ENCODE measurements at places on chromosomes 1 and 21.
A peak's percentile ranks its signal among the peaks of the same experiment; 100 is the strongest.

DNA sequence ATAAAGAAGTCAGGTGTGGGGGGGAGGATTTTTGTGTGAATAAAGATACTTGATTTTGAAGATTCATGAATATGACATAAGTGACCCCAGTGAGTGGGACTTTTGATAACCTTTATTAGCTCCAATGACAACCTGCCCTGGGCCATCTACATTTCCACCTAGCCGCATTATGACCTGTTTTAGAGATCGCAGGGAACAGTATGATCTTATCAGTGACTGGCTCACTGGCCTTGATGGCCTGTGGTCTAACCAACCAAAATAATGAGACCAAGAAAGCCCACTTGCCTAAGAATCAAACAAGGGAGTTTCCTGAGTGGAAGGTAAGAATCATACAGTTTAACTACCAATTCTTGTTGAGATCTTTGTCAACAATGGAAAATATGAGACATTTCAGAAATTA is 1.8 kb downstream of the ELAPOR1 start:
- no peak for DNase-seq

GRCh38 chr1:32695098-32695904 is 7.3 kb downstream of the SYNC start:
- peak; percentile 79 for DNase-seq

GRCh38 chr1:61853583-61853982 is 111.3 kb downstream of the PATJ start:
- DNase-seq, result peak; percentile 2

GRCh38 chr1:96159379-96159778 is 562.2 kb upstream of the PTBP2 start:
- no peak for DNase-seq

DNA sequence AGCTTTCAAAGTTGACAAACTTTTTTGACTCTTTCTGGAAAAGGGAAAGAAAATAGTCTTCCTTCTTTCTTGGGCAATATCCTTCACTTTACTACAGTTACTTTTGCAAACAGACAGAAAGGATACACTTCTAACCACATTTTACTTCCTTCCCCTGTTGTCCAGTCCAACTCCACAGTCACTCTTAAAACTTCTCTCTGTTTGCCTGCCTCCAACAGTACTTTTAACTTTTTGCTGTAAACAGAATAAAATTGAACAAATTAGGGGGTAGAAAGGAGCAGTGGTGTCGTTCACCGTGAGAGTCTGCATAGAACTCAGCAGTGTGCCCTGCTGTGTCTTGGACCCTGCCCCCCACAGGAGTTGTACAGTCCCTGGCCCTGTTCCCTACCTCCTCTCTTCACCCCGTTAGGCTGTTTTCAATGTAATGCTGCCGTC is 160.8 kb upstream of the SGIP1 start:
- peak; percentile 86 for DNase-seq

GRCh38 chr1:168972887-168973286 is 133.6 kb upstream of the ATP1B1 start:
- DNase-seq, result no peak

DNA sequence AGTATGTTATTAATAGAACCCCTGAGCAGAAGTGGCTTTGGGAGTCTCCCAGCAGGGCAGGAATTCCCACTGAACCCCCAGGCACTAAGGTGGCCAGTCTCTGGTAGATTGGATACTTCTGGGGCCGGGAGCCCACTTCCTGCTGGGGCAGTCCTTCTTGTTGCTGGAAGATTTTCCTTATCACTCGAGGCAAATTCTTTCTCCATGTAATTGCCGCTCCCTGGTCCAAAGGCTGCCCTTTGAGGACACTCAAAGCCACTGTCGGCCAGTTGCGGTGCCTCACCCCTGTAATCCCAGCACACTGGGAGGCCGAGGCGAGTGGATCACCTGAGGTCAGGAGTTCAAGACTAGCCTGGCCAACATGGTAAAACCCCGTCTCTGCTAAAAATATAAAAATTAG is 22.6 kb upstream of the TNFRSF1B start:
- no peak for DNase-seq

DNA sequence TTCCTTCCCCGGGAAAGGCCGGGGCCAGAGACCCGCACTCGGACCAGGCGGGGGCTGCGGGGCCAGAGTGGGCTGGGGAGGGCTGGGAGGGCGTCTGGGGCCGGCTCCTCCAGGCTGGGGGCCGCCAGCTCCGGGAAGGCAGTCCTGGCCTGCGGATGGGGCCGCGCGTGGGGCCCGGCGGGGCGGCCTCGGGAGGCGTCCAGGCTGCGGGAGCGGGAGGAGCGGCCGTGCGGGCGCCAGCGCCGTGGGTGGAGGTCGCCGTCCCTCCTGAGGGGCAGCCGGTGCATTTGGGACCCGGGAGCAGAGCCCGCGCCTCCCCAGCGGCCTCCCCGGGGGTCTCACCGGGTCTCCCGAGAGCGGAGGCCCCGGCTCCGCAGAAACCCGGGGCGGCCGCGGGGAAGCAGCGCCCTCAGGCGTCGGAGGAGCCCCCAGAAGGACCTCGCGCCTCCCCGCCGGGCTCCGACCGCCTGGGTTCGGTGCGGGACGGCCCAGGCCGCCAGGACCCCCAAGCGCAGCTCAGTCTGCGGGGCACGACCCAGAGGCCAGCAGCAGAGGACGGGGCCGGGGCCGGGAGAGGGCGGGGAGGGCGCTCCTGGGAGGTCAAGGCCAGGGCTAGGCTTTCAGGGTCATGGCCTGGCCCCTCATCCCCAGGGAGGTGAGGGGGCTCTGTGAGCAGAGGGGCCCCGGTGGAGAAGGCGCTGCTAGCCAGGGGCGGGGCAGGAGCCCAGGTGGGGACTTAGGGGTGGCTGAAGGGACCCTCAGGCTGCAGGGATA is 7.2 kb upstream of the SLX9 start:
- no peak for DNase-seq

DNA sequence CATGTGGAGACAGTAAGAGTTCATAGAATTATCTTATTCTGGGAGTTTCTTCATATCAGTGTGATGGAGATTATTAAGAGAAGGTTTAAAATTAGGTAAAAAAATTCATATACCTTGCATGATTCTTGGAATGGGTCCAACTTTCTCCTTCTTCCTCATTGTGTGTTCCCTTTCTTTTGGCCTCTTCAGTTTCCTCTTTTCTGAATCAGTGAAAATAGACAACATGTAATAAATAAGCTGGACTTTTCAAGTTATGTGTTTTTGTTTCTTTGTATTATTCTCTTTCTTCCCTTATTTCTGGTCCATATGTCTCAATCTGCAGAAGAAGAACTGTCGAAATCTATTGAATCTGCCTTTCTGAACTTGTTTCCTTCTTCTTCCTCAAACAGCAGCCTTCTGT is 30.5 kb downstream of the C4BPA start:
- DNase-seq, result peak; percentile 70

DNA sequence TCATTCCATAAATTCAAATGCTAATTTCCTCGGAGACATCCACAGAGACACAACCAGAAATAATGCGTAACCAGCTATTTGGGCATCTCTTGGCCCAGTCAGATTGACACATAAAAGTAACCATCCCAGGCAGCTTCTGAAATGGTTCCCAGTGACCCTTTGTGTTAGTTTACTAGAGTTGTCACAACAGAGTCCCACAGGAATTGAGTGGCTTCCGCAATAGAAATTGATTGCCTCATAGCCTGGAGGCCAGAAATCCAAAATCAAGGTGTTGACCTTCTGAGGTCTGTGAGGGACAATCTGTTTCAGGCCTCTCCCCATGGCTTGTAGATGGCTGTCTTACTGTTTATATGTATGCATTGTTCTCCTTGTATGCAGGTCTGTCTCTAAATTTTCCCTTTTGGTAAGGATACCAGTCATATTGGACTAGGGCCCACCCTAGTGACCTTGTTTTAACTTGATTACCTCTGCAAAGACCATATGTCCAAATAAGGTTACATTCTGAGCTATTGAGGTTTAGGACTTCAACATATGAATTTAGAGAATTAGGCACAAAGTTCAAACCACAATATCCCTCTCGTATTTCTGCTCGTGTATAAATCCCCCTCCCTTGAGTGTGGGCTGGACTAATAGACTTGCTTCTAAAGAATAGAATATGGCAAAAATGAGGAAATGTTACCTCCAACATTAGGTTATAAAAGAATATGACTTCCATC is 78.2 kb upstream of the FGGY start:
- DNase-seq, result peak; percentile 66

GRCh38 chr1:3530926-3531818 is 76.7 kb downstream of the ARHGEF16 start:
- DNase-seq, result peak; percentile 70
